GF-D8 (cell line): ENCODE measurements at places on chromosomes 3 and 15.

GRCh38 chr15:79858469-79858868 is 38.3 kb downstream of the MTHFS start:
- no peak for DNase-seq

- DNase-seq = no peak
Observed at GRCh38 chr3:58487140-58487886, 4.6 kb upstream of the KCTD6 start.

DNA sequence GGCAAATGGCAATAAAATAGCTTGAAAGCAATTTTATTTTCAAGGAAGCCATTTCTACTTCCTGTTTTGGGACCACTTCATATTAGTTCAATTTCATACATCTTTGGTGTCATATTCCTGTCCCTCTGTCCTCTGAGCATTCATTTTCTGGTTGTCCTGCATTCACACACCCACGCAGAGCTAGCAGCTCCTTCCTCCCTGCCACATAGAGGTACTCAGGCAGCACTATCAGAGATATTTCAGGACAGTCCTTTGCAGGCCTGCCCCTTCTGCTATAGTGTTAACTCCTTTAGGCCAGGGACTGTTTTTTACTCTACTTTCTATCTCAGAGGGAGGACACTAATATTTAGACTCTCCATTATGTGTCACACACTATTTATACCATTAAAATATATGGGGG is 132.0 kb downstream of the ECT2 start:
- DNase-seq = no peak

DNA sequence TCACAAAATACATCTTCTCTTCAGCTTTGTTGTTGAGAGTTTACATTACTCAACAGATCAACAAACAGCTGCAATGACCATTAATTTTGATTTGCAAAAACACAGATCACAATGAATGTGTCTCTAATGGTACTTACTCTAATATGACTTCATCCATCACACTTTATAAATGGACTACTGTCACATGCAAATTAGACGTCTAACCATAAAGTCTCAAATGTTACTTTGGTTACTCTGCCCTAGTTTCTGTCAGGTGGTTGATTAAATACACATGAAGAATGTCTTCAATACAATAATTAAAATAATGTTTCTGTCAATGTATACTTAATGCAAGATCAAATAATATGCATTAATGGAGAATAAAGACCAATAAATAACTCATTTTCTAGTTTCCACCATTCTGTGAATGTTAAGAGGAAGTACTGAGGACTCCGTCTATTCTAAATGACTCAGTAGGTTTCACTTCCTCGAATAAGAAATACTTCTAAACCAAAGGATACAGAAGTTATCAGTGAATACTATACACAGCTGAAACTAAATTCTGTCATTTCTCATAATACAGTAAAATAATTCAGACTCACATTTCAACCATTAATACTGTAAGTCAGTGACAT is 145.8 kb downstream of the CBLB start:
- DNase-seq = peak; percentile 19

DNA sequence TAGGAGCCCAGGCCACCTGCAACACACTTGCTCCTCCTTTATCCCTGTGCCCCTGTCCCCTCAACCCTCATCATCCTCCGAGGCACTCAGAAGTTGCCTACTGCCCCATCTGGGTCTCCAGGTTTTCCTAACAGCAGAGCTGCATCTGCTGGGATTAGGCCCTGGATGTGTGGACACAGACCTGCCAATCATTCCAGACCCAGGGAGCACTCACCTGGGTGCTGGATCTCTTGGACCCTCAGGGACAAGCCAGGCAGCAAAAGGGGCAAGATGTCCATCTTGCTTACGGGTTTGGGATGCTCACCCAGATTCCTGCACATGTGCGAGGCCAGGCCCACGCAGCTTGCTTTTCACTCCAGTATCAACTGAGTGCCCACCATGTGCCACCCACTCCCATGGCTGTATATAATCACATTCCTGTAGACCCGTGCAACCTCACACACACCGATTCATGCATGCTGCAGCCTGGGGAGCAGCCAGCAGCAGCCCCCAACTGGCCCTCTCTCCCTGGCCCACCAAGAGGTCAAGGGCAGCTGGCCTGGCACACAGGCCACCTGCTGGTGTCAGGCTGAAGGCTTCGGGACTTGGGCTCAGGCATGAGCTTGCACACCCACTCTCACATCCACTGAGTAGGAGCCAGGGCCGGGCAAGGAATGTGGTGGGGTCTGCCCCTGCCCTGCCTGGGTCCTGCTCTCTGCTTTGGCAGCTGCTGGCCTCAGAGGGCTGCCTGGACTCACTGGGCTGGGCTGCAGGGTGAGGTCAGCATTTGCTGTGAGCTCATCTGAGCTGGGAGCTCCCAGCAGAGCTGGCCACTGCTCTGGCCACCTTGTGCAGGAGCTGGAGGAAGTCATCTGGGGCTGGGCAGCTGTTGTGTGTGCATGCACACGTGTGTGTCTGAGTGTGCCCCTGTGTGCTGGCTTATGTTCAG is 14.9 kb downstream of the PRKCD start:
- no peak for DNase-seq

DNA sequence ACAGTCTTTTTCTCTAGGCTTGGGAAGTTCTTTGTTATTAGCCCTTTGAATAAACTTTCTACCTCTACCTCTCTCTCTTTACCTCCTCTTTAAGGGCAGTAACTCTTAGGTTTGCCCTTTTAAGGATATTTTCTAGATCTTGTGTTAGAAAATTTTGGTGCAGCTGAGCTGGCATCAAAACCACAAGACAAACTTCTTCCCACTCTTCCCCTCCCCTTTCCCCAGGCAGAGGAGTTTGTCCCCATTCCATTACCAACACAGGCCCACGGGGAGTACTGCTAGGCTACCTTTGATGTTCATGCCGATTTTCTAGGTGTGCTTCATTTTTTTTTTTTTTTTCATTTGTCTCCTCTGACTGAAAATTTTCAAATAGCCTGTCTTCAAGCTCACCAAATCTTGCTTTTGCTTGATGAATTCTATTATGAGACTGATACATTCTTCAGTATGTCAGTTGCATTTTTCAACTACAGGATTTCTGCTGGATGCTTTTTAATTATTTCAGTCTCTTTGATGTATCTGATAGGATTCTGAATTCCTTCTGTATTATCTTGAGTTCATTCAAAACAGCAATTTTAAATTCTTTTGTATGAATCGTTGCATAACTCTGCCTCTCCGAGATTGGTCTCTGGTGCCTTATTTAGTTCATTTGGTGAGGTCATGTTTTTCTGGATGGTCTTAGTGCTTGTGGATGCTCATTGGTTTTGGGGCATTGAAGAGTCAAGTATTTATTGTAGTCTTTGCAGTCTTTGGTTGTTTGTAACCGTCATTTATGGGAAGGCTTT is 112.0 kb downstream of the UBE2E2 start:
- DNase-seq = no peak

GRCh38 chr3:5278666-5279065 is 91.2 kb downstream of the EDEM1 start:
- no peak for DNase-seq

GRCh38 chr15:41939986-41940385 is 32.4 kb downstream of the EHD4 start:
- no peak for DNase-seq

DNA sequence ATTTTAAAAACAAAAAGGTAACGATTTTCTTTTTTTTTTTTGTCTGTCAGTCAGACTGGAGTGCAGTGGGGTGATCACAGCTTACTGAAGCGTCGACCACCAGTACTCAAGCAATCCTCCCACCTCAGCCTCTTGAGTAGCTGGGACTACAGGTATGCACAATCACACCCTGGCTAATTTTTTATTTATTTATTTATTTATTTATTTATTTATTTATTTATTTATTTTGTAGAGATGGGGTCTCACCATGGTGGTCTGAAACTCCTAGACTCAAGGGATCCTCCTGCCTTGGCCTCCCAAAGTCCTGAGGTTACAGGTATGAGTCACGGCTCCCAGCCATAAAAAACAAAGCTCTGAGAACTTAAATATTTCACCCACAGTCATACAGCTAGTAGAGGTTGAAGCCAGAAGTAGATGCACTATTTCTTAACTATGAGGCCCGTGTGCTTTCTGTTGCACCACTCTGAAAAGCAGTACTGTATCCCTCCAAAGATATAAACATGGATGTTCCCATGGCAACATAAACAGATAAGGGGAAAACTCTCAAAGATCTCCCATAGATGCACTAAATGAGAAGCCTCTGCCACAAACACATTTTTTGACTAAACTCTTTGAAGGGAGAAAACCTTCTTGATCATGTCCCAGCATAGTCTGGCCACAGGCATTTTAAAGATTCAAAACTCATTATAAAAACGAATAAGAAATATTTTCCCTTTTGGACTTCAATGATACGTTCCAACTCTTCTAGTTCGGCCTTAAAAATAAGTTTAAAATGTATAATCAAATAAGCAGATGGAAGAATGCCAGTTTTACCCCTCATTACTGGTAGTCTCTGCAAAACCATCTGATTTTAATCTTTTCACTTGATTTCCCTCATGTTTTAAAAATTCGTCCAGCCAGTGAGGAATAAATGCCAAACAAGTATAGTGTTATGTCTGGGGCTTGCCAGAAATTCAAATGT is 162.3 kb upstream of the ARHGEF26 start:
- no peak for DNase-seq

- no peak for DNase-seq
Observed at GRCh38 chr3:58183221-58183620, 27.6 kb downstream of the DNASE1L3 start.

DNA sequence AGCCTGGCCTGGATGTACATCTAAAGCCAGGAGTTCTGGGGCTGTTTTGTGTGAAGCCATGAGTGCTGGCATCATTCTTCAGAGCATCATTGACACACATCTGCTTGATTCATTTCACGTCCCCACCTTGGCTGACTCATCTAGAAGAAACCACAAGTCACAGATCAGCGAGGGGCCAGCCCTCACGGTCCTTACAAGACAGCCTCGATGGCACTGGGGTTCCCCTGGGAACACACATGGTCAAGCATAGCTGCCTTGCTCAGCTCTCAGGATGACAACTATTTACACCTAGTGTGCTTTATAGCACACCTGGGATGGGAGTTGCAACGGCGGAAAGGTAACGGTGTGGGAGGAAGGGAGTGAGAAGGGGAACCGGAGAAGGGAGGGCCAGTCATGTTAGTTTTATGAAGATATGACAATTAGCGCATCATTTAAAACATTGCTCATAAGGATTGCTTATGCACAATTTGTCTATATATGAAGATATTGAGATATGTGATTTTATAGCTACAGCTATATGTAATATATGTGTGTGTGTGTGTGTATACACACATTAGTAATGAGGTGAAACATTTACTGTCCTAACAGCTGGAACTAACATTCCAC is 227.1 kb downstream of the RPLP1 start:
- DNase-seq = no peak

DNA sequence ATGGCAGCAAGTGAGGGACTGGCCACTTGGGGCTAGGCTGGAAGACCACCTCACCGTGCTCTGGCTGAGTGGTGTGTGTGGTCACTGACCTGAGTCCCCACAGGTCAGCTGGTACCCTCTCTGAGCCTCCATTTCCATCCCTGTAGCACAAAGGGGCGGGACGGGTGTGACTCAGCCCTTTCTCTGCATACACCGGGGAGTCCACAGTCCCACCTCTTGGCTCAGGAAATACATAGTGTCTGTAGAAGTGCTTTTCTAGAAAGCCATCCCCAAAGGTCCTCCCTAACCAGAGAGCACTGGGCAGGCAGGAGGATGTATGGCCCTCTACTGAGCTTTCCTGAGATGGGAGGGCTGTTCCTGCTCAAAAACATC is 27.2 kb downstream of the WNT7A start:
- DNase-seq = no peak

- DNase-seq = no peak
Observed at GRCh38 chr3:7737263-7737662, 764.4 kb upstream of the LMCD1 start.

GRCh38 chr15:92625251-92625980 is 30.2 kb downstream of the FAM174B start:
- DNase-seq = no peak

- no peak for DNase-seq
Observed at GRCh38 chr3:97820780-97821179, 1.0 kb upstream of the CRYBG3 start.
